ENCODE measurements at places on chromosomes 3 and 15.

GRCh38 chr3:155554777-155555451 is 190.0 kb downstream of the PLCH1 start:
- no peak for DNase-seq

DNA sequence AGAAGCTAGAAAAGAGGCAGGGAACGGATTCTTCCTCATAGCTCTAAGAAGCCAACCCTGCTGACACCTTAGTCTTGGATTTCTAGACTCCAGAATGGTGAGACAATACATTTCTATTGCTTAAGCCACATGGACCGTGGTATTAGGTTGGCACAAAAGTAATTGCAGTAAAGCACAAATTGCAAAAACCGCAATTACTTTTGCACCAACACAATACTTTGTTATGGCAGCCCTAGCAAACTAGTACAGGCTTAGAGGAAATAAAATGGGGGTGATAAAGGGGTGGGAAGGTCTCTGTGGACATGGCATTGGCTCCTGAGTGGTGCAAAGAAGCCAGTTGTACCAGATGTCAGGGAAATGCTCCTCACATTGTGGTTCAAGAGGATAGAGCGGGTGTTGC is 56.0 kb downstream of the SLC7A14 start:
- no peak for DNase-seq

DNA sequence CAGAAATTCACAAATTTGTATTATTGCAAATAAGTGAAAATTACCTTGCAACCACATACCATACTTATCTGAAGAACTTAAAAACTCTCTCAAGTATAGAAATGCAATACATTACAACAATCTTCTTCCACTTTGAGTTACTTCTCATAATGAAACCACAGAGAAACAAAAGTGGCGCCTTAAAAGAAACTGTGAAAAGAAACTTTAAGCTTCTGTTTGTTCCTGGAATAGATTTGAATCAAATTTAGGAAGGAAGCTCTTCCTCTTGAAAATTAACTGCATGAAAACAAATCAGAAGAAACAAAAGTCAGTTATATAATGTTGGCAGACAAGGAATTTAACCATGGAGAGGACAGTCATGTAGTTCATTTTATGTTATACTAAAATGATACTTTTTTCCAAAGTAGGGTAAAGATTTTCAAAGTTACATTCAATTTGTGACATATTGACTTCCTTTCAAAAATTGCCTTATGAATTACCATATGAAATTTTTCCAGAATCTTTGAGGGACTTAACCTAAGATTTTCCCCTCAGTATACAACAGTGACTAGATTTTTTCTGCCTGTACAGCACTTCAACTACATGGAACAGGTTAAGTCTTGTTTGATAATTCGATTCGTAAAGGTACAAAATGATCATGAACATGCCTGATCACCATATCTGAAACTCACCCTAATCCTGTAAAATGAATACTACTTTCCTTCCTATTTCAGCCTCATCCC is 57.6 kb upstream of the TNFSF10 start:
- DNase-seq: no peak

GRCh38 chr3:126777366-126777765 is 73.3 kb downstream of the CHCHD6 start:
- DNase-seq: no peak

- DNase-seq: no peak
Observed at GRCh38 chr15:31271711-31272557, 54.7 kb upstream of the KLF13 start.

DNA sequence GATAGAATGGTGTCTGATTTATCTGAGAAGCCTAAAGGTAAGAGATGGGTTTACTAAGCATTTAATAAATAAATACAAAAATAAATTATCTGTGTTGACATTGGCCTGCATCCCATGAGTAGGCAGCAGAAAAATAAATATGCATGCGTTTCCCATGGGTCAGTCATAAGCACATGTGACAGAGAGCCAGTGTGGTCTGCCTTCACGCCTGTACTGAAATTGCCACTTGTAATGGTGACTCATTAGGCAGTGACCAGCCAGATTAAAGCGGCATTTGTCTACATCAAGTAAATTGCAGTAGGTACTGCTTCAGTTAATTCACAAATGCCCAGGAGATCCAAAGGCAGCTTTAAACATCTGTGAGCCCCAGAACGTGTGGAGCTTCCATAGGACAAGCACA is 399.6 kb downstream of the NAALADL2 start:
- no peak for DNase-seq

DNA sequence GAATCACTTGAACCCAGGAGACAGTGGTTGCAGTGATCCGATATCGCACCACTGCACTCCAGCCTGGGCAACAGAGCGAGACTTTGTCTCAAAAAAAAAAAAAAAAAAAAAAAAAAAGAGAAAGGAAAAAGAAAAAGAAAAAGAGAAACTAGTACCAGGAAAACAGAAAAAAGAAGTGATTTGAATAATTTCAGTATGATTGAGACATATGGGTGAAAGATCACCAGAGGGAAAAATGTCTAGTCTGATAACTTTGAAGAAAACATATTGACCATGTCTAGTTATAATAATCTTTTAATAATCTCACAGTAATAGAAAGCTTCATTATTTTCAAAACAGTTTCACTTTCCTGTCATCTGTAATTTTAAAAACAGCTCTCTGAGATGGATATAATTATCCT is 16.4 kb downstream of the TGFBR2 start:
- DNase-seq: no peak

DNA sequence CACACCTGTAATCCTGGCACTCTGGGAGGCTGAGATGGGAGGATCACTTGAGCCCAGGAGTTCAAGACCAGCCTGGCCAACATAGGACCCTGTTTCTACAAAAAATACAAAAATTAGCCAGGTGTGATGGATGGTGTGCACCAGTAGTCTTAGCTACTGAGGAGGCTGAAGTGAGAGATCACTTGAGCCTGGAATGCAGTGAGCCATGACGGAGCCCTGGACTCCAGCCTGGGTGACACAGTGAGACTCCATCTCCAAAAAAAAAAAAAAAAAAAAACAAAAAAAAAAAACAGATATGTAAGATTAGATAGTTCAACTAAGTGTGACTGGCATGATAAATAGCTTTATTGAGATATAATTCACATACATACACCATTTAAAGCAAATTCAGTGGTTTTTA is 9.7 kb downstream of the RBSN start:
- DNase-seq: no peak

DNA sequence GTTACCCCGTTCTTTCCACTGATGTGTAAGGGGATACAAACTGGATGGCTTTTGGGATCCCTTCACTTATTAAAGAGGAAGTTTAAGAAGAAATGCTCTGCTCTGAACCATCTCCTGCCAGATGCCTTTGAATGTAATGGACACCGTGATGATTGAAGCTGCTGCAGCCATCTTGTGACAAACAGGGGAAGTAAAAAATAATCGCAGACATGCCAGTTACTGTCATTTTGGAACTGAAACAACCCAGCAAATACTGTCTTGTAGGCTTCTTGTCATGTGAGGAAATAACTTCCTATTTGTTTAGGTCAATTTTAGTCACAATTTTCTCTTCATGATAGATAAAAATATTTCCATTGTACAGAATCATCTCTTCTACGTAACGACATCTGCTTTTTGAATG is 224.0 kb downstream of the CHL1 start:
- DNase-seq: no peak

GRCh38 chr3:123105201-123106189 is 38.7 kb downstream of the PDIA5 start:
- DNase-seq: no peak

DNA sequence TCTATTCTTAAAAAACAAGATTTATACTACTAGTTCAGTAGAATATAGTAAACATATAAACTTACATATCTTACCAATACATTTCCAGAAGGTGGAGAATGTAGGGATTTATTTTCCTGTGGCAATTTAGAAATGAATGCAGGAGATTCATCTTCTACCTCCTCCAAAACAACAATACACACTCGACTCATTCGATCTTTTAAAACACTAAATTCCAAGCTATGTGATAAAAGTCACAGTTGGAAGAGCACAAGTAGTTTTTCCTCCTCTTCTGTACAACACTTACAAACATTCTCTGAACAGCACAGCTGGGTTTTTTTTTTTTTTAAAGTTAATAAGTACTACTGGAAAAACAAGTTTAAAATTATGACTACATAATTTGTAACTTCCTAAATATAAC is 1.4 kb downstream of the ANKRD28 start:
- DNase-seq: no peak

DNA sequence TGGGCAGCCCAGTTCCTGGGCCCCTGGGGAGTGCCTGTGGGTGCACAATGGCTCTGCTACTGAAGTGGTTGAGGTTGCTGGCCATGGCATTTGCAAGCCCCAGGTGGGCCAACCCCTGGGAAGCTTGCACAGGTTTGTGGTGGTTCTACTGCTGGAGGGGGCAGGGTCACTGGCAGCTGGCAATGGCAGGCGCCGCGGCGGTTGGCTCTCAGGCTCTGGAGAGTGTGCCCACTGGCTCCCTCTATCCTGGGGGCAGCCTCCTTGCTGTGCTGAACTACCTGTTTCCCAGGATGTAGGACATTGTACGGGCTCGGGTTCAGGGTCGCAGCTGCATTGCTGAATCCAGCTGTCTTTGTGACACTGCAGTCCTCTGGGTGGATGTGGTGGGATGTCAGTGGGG is 180.2 kb upstream of the HES1 start:
- no peak for DNase-seq

DNA sequence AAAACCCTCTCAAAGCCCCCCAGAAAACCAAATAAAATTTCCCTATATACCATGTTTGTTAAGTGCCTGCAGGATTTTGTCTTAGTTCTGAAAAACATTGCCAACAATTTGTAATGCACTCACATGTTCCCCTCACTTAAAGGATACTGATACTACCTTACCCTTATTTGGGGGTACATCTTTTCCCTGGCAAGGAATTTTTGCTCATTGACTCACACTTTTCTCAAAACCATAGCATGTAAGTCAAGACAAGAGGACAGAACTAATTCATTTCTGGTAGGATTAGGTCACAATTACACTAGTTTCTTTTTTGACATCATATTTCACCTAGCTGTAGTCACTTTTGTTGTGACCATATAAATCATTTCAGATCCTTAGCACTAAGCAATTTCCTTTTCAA is 222.2 kb downstream of the THRB start:
- DNase-seq: no peak

DNA sequence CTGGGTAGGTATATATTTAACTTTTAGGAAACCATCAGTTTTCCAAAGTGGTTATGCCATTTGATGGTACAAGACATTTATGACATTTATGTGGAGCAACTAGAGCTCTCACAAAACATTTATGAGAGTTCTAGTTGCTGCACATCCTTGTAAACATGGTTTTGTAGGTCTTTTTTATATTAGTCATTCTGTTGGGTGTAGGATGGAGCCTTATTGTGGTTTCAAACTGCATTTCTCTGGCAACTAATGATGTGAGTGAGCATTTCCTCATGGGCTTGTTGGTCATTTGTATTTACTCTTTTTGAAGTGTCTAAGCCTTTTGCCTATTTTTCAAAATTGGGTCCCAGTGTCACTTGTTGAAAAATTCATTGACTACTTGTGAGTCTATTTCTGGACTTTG is 45.7 kb upstream of the MGLL start:
- DNase-seq: peak; percentile 60

DNA sequence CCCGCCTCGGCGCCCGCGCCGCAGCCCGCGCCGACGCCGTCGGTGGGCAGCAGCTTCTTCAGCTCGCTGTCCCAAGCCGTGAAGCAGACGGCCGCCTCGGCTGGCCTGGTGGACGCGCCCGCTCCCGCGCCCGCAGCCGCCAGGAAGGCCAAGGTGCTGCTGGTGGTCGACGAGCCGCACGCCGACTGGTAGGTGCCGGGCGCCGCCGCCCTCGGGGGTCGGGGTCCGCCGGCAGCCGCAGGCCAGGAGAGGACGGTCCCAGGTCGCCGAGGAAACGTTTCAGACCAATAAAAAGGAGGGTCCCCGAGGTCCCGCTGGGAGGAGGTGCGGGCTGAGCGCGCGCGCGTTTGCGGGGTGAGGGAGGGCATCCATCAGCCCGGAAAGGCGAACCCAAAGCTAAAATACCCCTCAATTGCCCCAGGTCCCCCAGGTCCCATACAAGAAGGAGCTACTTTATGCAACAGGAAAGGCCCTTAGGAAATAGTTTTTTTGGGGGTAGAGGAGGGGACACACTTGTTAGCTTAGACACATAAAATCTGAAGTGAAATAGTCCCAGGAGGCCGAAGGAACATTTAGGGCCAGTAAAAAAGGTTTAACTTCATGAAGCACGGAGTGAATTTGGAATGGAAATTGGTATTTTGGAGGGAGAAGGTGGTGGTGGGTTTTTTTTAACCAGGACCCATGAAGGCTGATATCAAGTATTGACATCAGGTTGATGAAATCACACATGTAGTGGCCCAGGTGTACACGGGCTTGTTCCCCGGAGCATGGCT is 739 bp downstream of the SYN2 start:
- no peak for DNase-seq

GRCh38 chr15:25670025-25670554 is 193.0 kb downstream of the ATP10A start:
- peak; percentile 69 for DNase-seq

DNA sequence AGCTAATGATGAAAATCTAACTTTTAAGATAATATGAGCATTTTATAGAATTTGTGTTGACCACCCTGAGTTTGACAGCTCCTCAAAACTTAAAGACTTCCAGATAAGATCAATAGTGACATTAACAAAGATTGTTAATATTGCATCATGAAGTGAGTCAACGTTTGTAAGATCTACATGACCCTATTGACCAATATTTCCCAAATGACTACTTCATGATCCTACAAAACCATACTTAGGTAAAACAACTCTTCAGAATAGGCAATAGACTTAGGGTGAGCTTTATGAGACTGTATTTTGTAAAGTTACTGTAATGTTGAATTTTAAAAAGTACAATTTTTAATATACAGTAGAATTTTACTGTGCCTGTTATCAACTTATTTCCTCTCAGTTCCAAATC is 422.7 kb upstream of the ALCAM start:
- DNase-seq: no peak

DNA sequence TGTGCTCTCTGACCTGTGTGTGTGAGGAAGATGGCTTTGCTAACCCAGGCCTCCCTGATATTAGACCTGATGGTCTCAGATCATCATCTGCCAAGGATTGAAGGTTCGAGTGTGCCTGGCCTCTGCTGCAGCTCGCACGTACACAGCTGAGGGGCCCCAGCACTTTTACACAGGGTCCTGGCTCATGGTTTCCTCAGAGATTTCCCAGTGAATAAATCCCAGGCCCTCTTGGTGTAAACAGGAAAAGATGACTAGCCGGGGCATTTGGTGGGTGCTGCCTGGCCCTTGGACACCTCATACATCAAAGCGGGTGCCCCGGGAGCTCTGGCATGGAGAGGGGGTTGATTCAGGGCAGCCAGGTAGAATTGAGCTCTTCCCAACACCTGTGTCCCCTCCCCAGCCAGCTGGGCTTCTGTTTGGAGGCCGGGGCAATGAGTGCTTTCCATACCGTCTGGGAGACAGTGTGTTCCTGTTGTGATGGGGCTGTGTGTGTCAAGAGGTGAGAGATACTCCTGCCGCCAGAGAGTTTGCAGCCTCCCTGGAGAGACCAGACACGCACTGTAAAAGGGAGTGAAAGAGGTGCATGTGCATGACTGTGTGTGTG is 72.5 kb upstream of the TLE3 start:
- DNase-seq: no peak

DNA sequence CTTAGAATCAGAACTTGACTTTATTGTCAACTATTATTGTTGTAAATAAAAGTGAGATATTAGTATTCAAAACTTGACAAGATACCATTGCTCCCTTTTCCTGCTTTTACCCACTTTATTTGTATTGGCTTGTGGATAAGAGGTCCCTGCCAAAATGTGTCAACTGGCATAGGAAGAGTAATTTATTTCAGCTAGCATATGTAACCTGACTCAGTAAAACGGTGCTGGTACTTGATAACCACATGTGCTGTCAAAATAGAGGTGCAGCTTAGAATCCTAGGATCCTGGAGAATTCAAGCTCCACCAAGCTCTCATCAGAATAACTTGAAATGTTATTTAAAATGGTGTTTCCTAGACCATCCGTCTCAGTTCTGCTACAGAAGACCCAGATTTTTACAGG is 90.2 kb upstream of the TGFBR2 start:
- no peak for DNase-seq

Measured in HFFc6 (cell line).